ENCODE measurements at places on chromosomes 6 and 20.

GRCh38 chr6:167841981-167842380, 15.3 kb downstream of the AFDN start:
- no peak for DNase-seq
- no peak overlapping the region for H3K27ac ChIP-seq

- no peak overlapping the region for H3K4me3 ChIP-seq
- no peaks in the 10 kb centered on the region for H3K27me3 ChIP-seq
- no peak overlapping the region for H3K27ac ChIP-seq
- H3K36me3 ChIP-seq: no peaks in the 10 kb centered on the region
- no peak for DNase-seq
- H3K4me1 ChIP-seq: no peaks in the 10 kb centered on the region
Measured at GRCh38 chr6:2528156-2528555, 222.6 kb downstream of the MYLK4 start.

GRCh38 chr6:152637296-152638047, at the start of gene SYNE1:
Gene SYNE1 (minus strand): TSS chr6:152637362. CDS start chr6:152628331, 9,031 bp downstream.
- DNase-seq: no peak
- H3K4me1 ChIP-seq: peaks cover 23% of the 10 kb centered on the region
- H3K27ac ChIP-seq: no peak within 1 kb of the TSS
- no peaks in the 10 kb centered on the region for H3K27me3 ChIP-seq
- H3K36me3 ChIP-seq: no peaks in the 10 kb centered on the region

DNA sequence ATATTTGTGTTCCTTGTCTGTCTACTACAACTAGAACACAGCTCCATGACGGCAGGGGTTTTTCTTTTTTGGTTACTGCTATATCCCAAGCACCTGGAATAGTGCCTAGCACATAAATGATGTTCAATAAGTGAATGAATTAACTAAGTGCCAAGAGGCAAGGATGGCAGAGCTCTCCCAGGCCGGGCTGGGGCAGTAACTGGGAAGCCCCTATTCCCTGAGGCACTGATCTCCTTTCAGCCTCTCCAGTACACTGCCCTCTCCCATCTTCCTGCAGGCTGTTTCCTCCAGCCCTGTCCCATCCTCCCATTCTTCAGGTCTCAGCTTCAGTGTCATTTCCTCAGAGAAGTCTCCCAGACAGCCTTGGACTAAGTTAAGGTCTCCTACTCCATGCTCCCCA, 29.0 kb upstream of the SPDEF start:
- DNase-seq: no peak
- H3K4me3 ChIP-seq: no peak overlapping the region
- no peaks in the 10 kb centered on the region for H3K4me1 ChIP-seq
- H3K27me3 ChIP-seq: no peaks in the 10 kb centered on the region
- H3K27ac ChIP-seq: no peak overlapping the region
- H3K36me3 ChIP-seq: peaks cover 46% of the 10 kb centered on the region

DNA sequence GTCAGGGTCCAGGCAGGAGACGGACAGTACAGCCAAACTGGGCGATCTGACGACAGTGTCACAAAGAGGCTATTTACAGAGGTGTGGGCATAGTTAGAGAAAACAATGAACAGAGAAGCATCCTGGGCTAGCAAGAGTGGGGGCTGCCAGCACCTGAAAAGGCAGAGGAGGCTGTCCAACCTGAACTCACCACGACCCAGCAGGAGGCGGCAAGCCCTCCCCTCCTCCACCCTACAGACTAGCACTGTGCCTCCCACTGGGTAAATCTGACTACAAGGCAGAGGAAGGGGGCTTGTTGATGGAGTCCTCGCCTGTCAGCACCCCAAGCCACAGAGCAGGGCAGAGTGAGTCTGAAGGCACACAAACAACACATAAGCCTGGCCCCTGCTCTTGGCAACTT, 52.8 kb upstream of the CDYL start:
- H3K4me1 ChIP-seq: no peaks in the 10 kb centered on the region
- no peaks in the 10 kb centered on the region for H3K36me3 ChIP-seq
- H3K27me3 ChIP-seq: no peaks in the 10 kb centered on the region
- H3K4me3 ChIP-seq: no peak overlapping the region
- no peak overlapping the region for H3K27ac ChIP-seq
- DNase-seq: no peak

- no peaks in the 10 kb centered on the region for H3K27me3 ChIP-seq
- H3K27ac ChIP-seq: no peak overlapping the region
- H3K4me1 ChIP-seq: no peaks in the 10 kb centered on the region
- H3K4me3 ChIP-seq: no peak overlapping the region
- H3K36me3 ChIP-seq: no peaks in the 10 kb centered on the region
Measured at GRCh38 chr6:106060167-106060566, 26.0 kb upstream of the PRDM1 start.

GRCh38 chr6:22025468-22026163, 271.2 kb downstream of the PRL start:
- no peak overlapping the region for H3K4me3 ChIP-seq
- peaks cover 51% of the 10 kb centered on the region for H3K4me1 ChIP-seq
- no peak for DNase-seq

GRCh38 chr6:101689695-101690094, 296.2 kb downstream of the GRIK2 start:
- H3K27me3 ChIP-seq: no peaks in the 10 kb centered on the region
- no peak for DNase-seq
- H3K4me1 ChIP-seq: no peaks in the 10 kb centered on the region
- no peaks in the 10 kb centered on the region for H3K36me3 ChIP-seq

GRCh38 chr6:439641-440167, 48.2 kb downstream of the IRF4 start:
- peak; percentile 36 for DNase-seq
- H3K36me3 ChIP-seq: no peaks in the 10 kb centered on the region
- H3K4me1 ChIP-seq: no peaks in the 10 kb centered on the region
- no peaks in the 10 kb centered on the region for H3K27me3 ChIP-seq

- no peak overlapping the region for H3K27ac ChIP-seq
- no peak overlapping the region for H3K4me3 ChIP-seq
- H3K4me1 ChIP-seq: no peaks in the 10 kb centered on the region
- no peaks in the 10 kb centered on the region for H3K27me3 ChIP-seq
Measured at GRCh38 chr20:40728996-40729395, 40.0 kb upstream of the MAFB start.

GRCh38 chr6:122454673-122455072, 16.9 kb downstream of the SERINC1 start:
- peaks cover 12% of the 10 kb centered on the region for H3K36me3 ChIP-seq
- H3K4me3 ChIP-seq: no peak overlapping the region
- no peaks in the 10 kb centered on the region for H3K27me3 ChIP-seq
- no peak for DNase-seq

DNA sequence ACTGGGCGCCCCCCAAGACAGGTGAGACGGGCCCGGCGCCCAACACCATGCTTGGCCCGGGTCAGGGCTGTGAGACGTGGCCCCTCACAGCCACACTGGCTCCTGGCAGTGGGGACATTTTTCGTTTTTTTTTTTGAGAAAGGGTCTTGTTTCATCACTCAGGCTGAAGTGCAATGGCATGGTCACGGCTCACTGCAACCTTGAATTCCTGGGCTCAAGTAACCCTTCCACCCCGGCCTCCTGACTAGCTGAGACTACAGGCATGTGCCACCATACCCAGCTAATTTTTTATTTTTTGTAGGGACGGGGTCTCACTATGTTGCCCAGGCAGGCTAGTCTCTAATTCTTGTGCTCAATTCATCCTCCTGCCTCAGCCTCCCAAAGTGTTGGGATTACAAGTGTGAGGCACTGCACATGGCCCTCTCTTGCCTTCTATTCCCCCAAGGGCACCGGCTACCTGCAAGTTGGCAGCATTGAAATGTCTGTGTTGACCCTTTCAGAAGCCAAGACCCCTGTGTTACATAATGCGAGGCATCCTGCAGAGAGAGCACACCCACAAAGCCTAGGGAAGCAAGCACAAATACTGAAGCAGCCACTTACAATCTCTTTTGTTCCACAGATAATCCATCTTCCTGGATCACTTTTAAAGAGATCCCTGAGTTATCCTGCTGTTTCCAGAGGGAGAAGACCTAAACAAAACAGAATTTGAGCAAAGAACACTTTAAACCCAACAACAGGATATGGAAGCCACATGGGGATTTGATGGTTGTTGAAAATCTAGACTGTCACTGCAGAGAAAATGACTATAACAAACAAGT, 57.5 kb upstream of the SLC4A11 start:
- no peaks in the 10 kb centered on the region for H3K4me1 ChIP-seq
- no peak overlapping the region for H3K27ac ChIP-seq
- no peaks in the 10 kb centered on the region for H3K27me3 ChIP-seq
- H3K4me3 ChIP-seq: no peak overlapping the region

DNA sequence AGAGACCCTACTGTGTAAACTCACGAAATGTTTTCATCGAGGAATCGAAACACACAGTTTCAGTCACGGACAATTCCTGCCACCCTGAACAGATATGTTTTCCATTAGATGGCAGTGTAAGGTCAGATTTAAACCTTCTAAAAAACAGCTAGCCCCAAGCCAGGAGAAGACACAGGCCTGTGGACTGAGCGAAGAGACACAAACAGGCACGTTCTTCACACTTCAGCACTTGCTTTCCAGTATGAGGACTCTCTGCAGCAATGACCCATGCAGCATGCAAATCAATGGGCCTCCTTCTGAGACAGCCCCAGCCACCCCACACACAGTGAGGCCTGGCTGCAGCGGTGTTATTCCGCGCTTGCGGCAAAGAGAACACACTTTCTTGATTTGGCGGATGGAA, 31.9 kb downstream of the HUS1B start:
- no peaks in the 10 kb centered on the region for H3K27me3 ChIP-seq
- no peak overlapping the region for H3K27ac ChIP-seq
- DNase-seq: no peak
- no peaks in the 10 kb centered on the region for H3K36me3 ChIP-seq
- no peaks in the 10 kb centered on the region for H3K4me1 ChIP-seq

- no peak overlapping the region for H3K4me3 ChIP-seq
- H3K36me3 ChIP-seq: no peaks in the 10 kb centered on the region
- no peaks in the 10 kb centered on the region for H3K27me3 ChIP-seq
- peaks cover 43% of the 10 kb centered on the region for H3K4me1 ChIP-seq
- DNase-seq: no peak
Measured at GRCh38 chr6:112291161-112291762, 36.9 kb upstream of the LAMA4 start.

- H3K27me3 ChIP-seq: no peaks in the 10 kb centered on the region
- no peak overlapping the region for H3K4me3 ChIP-seq
- H3K36me3 ChIP-seq: no peaks in the 10 kb centered on the region
- H3K27ac ChIP-seq: peak overlapping the region; percentile 48
Measured at GRCh38 chr6:74931558-74931957, 274.3 kb downstream of the COL12A1 start.

DNA sequence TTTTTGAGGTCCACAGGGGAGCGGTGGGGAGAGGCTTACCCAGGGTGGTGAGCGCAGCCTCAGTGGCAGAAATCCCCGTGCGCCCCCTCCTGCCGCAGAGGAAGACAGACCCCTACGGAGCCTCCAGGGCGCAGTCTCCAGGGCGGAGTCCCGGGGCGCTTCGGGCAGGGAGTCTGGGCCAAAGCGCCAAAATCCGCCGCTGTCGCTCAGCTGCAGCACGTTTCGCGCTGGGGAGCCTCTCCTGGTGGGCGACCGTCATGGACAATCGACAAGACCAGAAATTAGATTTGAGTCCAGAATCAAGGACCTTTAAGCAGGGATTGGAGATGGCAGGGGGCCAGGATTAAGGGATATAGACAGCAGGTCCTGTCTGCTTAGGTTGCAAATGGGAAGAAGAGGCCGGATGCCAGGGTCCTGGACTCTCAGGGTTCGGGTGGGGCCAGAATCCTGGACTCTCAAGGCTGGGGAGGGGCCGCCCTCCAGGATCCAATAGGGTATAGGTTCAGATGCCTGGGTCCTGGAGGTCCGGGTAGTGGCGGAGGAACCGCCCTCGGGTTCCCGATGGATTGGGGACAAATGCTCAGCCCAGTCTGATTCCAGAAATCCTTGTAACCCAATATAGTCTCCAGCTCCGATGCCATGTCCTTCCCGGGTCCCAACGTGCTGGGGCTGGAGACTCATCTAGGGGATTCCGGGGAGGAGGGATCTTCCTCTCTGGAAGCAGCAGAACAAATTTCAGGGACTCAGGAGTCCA, 7.9 kb upstream of the HLA-E start:
- no peaks in the 10 kb centered on the region for H3K36me3 ChIP-seq
- no peak overlapping the region for H3K27ac ChIP-seq
- no peak overlapping the region for H3K4me3 ChIP-seq
- DNase-seq: no peak
- H3K27me3 ChIP-seq: no peaks in the 10 kb centered on the region

DNA sequence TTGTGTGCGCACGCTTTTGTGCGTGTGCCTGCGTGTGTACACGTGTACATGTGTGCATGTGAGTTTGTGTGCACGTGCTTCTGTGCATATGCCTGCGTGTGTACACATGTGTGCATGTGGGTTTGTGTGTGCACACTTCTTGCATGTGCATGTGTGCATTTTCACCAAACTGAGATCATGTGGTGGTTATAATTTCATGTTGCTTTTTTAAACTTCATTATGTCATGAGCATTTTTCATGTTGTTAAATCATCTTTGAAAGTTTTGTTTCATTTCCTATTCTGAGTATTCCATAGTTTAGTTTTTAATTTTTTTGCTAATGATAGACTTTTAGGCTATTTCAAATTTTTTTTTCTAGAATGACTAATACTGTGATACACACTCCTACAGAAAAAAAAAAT, 6.4 kb upstream of the CST3 start:
- H3K27ac ChIP-seq: no peak overlapping the region
- no peaks in the 10 kb centered on the region for H3K4me1 ChIP-seq

DNA sequence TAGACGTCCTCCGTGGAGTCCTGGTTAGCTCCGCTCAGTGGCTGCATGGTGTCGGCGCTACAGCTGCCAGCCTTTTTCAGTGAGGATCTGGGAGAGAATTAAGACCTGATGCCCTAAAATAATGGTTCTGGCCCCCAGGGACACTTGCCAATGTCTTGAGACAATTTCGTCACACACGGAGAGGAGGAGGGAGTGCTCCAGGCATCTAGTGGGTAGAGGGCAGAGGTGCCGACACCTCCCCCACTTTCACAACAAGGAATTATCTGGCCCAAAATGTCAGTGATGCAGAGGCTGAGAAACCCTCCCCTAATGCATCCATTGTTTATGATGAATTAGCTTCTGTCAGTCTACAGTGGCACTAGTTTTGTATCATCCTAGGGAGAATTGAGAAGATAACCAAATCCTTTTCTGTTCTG, 24.4 kb downstream of the TMEM181 start:
- no peak overlapping the region for H3K4me3 ChIP-seq
- no peak overlapping the region for H3K27ac ChIP-seq

GRCh38 chr20:13147971-13148370, 73.1 kb upstream of the ISM1 start:
- H3K36me3 ChIP-seq: no peaks in the 10 kb centered on the region
- no peaks in the 10 kb centered on the region for H3K27me3 ChIP-seq
- H3K4me3 ChIP-seq: no peak overlapping the region
- no peak for DNase-seq
- peak overlapping the region; percentile 79 for H3K27ac ChIP-seq
- H3K4me1 ChIP-seq: no peaks in the 10 kb centered on the region

- no peak overlapping the region for H3K4me3 ChIP-seq
- DNase-seq: no peak
- no peaks in the 10 kb centered on the region for H3K27me3 ChIP-seq
- H3K36me3 ChIP-seq: no peaks in the 10 kb centered on the region
Measured at GRCh38 chr6:80468398-80468797, 361.9 kb downstream of the BCKDHB start.

Data from tibial nerve (tissue), 4 donors.